Stromal cell of bone marrow (primary cell): ENCODE measurements at places on chromosomes 7 and 10.

GRCh38 chr10:110395350-110396283, 90.9 kb upstream of the SMNDC1 start:
- DNase-seq, result peak; percentile 92

- no peak for DNase-seq
Measured at GRCh38 chr7:205115-206010, 13.0 kb downstream of the FAM20C start.

GRCh38 chr7:153389261-153389660, 629.7 kb downstream of the ACTR3B start:
- DNase-seq, result no peak

- DNase-seq, result no peak
Measured at GRCh38 chr10:80609331-80609730, 71.6 kb downstream of the SH2D4B start.

- DNase-seq, result peak; percentile 26
Measured at GRCh38 chr7:84009051-84009450, 185.5 kb downstream of the SEMA3A start.

- peak; percentile 6 for DNase-seq
Measured at GRCh38 chr7:41538810-41539724, 163.8 kb downstream of the INHBA start.

GRCh38 chr7:5452470-5452899, 28.9 kb upstream of the TNRC18 start:
- DNase-seq, result no peak

DNA sequence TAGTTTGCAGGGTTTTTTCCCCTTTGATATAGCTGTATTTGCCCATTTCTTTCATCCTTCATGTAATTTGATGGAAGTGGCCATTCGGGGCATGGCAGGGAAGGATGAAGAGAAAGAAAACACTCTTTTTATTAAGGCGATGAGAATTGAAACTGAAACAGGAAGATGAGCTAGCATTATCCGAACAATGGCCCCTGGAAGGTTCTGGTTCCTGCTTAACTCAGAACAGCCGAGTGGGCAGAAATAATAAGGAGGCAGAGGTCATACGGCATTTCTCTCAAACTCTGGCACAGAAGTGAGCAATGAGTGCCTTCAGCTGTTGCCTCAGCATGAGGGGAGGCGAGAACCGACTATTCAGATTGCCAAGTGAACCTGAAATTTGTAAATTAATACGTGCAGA, 113.2 kb upstream of the MYO3A start:
- DNase-seq, result no peak
